ENCODE measurements at places on chromosomes 6 and 20. TPM values are rescaled to one million over a fixed set of nuclear protein-coding genes. Genes with fewer than 3 reads are reported as not detected.

Gene GRM4
- 0.17 TPM for total RNA-seq

Gene DPPA5
- not detected for total RNA-seq

Gene C20orf202
- not detected for total RNA-seq

Gene MAP7
- total RNA-seq = 19.0 TPM

Gene TRIM27
- total RNA-seq = 46.9 TPM

Gene VIP
- total RNA-seq = not detected

Gene RIMS4
- total RNA-seq = 2.0 TPM

Gene C20orf144
- 0.11 TPM for total RNA-seq

Gene BEND3
- total RNA-seq = 2.9 TPM

Gene RIPPLY2
- 0.49 TPM for total RNA-seq

Gene PACSIN1
- total RNA-seq = 0.07 TPM

Gene SYTL3
- total RNA-seq = 1.5 TPM

Gene ECI2
- total RNA-seq = 60.1 TPM

Gene DUSP15
- total RNA-seq = 0.87 TPM

Gene CLPSL1
- total RNA-seq = not detected

Gene PRSS35
- total RNA-seq = 0.14 TPM

Gene SRMS
- total RNA-seq = 0.25 TPM

Gene GJA1
- total RNA-seq = 62.2 TPM

Gene SPTLC3
- 0.02 TPM for total RNA-seq

Gene BTNL2
- not detected for total RNA-seq

Gene GFRAL
- total RNA-seq = not detected

Gene FAM209B
- total RNA-seq = 0.33 TPM

Gene RIN2
- total RNA-seq = 22.9 TPM

Gene IPCEF1
- total RNA-seq = 0.07 TPM

Gene SLC17A2
- not detected for total RNA-seq

Gene GDAP1L1
- not detected for total RNA-seq

Gene IRF4
- 0.26 TPM for total RNA-seq

Gene RBPJL
- total RNA-seq = not detected

Gene PLEKHG1
- total RNA-seq = 0.45 TPM

Gene SLC26A8
- total RNA-seq = 0.07 TPM

Gene FOXS1
- 0.53 TPM for total RNA-seq

Gene OR12D3
- total RNA-seq = not detected

Gene SUPT3H
- total RNA-seq = 4.7 TPM

Gene HRH3
- not detected for total RNA-seq

Gene LRRN4
- 0.06 TPM for total RNA-seq

Gene VGLL2
- total RNA-seq = not detected

Gene TMEM170B
- 0.72 TPM for total RNA-seq
